ENCODE measurements at places on chromosomes 3 and 15. TPM values are rescaled to one million over a fixed set of nuclear protein-coding genes. Genes with fewer than 3 reads are reported as not detected.

GRCh38 chr3:48637305-48637704 lies 2.0 kb upstream of the SLC26A6 start:
- no peak for DNase-seq

GRCh38 chr3:151091685-151092345 lies 6.4 kb downstream of the MED12L start:
- DNase-seq, result no peak

GRCh38 chr3:126845920-126846715 lies 136.8 kb upstream of the PLXNA1 start:
- no peak for DNase-seq

DNA sequence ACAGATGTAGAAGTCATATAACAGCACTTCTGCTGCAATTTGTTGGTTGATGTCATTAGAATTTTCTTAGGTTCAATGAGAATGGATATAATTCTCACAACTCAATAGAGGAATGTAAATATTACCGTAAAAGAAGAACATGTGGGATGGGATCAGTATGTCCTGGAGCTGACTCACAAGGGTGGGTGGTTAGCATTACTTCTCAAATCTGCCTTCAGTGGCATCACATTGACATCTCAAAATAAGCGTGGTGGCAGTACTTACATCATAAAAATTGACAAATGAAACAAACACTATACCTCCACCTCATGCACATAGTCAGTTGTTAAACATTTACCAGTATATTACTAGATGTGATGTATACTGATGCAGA lies 1068.0 kb upstream of the CADM2 start:
- DNase-seq, result no peak

DNA sequence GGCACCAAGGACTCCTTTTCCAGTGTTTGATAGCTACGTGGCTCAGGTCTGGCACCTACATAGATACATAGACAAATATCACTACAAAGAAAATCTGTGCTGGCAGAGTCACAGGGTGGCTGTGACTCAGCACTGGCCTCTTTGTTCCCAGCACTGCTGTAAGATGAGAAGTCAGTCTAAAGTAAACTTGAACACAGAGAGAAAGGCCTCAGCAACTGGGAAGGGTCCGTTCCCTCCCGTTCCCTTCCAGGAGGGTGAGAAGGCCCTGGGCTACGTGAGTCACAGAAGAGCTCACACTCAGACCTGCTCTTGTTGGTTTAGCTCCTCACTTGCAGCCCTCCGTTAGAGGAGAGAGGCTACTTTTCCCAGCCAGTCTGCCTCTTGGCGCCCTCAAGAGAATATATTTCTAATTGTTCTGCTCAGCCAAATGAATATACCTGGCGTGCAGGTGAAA lies 23.1 kb downstream of the ANXA2 start:
- DNase-seq, result no peak

- DNase-seq, result no peak
Observed at GRCh38 chr3:69288161-69288895, 97.6 kb downstream of the FRMD4B start.

DNA sequence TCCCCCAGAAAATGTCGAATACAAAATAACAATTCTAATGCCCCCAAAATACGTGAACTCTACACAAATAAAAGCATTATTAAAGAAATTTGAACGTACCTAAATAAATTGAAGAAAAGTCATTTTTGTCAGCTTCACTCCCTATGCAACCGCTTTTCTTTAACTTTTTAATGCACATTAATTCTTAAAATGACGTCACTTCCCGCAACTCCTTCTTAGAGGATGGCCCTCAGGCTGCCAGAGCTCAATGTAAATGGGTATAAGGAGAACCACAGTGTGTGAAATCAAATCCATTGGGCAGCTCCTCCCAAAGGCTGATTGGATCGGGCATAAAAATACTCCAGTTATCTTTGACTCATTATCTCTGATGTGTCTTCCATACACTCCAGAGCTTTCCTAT lies 736.9 kb downstream of the GBE1 start:
- no peak for DNase-seq

DNA sequence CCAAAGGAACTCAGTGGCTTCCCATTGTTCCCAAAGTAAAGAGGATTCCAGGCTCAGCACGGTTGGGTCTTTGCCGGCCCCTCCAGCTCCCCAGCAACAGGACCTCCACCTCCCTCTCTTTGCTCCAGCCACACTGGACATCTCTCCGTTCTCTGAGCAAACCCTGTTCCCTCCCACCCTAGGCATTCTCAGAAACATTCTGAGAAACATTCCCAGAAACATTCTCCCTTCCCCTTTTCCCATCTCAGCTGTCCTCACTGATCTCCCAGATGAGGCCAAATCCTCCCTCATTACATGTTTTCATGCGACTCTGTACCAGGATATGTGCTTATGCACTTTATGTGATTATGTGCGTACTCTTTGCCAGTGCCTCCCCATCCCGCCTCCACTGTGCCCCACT lies 14.1 kb downstream of the CCDC33 start:
- DNase-seq, result no peak

GRCh38 chr3:4417449-4417848 lies 49.6 kb downstream of the SUMF1 start:
- no peak for DNase-seq

DNA sequence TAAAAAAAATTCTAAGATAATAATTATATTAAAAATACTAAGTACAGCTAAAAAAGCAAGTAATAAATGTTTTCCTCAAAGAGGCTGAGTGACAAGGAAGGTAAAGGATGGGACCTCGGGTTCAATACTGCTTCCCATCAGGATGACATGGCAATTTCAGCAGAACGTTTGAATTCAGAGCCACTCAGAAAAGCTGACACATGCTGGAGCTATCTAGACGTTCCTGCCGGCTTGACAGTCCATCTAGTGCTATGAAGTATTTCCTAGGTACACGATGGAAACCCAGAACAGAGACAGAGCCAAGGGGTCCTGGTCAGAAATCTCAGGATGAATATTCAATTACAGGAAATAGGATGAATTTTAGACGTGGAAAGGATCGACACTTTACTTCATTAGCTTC lies 361.8 kb downstream of the FGF12 start:
- DNase-seq, result no peak

GRCh38 chr3:7615043-7615442 lies 754.1 kb downstream of the GRM7 start:
- no peak for DNase-seq

- no peak for DNase-seq
Observed at GRCh38 chr15:77342807-77343206, 77.1 kb downstream of the PEAK1 start.

GRCh38 chr3:136645915-136646314 lies 106.3 kb downstream of the STAG1 start:
- DNase-seq, result no peak

- no peak for DNase-seq
Observed at GRCh38 chr3:48057521-48057920, 41.3 kb upstream of the MAP4 start.

DNA sequence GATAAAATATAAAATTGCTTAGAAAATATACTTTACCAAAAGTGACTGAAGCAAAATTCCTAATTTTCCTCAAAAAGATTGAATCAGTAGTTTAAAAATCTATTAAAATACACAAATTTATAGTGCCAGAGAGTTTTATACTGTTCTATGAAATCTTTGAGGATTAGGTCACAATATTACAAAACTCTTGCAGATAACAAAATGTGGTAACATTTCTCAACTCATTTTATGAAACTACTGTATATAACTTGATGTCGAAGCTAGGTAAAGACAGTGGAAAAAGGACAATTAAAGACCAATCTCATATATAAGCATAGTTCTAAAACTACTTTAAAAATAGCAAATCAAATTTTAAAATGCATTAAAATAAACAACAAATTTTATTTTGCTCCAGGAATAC lies 15.9 kb downstream of the VEPH1 start:
- no peak for DNase-seq

- DNase-seq, result no peak
Observed at GRCh38 chr15:42137461-42138261, 18.8 kb downstream of the PLA2G4F start.

GRCh38 chr3:52176180-52176752 lies 21.7 kb upstream of the ALAS1 start:
- DNase-seq, result no peak

- no peak for DNase-seq
Observed at GRCh38 chr3:17972959-17973906, 230.8 kb upstream of the TBC1D5 start.

DNA sequence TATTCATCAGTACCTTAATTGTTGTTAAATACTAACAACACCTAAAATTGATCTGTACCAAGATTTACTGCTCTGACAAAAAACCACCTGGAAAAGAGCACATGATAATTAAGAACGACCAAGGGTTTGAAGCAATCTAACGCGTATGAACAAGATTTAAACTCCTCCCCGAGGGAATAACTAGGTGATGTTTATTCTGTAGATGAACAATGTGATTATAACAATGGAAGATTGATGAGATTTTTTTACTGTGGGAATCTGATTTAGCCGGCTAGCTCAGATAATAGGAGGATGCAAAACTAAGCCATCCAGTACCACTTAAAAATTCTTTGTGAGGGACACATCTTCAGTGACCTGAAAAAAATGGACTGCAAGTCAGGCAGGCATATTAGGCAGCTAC lies 222.1 kb downstream of the FHIT start:
- no peak for DNase-seq

DNA sequence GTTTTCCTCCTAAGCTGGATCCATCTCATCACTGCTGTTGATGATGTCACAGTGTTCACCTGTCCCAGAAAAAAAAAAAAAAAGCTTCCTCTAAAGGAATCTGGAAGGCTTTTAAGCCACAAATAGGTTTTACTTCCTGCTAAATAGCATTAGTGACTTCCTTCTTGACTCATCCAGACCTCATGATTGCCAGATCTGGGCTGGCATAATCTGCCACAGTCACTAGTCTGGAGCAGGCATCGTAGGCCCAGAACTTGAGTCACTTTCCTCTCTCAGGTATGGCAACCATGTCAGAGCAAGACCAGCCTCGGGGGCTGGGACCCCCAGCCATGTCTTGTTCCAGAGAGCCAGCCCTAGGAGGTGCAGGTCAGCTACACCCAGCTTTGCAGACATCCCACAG lies 266.5 kb upstream of the CADM2 start:
- DNase-seq, result no peak

GRCh38 chr3:104988496-104988895 lies 378.2 kb upstream of the ALCAM start:
- no peak for DNase-seq

GRCh38 chr3:128568602-128569490 lies 75.8 kb upstream of the GATA2 start:
- DNase-seq, result no peak

- no peak for DNase-seq
Observed at GRCh38 chr3:36606871-36607765, 157.2 kb downstream of the DCLK3 start.

DNA sequence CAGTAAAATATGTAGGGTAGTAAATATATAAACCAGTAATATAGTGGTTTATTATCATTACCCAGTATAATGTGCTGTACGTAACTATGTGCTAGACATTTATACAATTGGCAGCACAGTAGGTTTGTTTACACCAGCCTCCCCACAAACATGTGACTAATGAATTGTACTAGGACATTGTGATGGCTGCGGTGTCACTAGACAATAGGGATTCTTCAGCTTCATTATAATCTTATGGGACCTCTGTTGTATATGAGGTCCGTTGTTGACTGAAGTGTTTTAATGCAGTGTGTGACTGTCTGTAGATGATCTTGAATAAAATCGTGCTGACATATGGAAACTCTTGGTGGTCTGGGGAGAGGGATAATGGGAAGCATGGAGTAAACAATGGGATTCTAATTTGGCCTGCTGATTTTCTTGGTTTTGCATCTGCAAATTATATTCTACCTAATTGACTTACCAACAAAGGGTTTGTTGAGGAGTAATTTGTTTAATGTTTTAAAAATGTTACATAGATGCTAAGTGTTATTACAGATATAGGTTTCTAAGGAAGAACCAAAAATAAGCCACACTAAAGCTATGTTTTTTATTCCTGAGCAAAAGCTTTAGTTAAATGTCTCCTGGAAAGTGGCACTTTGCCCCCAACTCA lies 496.5 kb upstream of the TBL1XR1 start:
- no peak for DNase-seq

DNA sequence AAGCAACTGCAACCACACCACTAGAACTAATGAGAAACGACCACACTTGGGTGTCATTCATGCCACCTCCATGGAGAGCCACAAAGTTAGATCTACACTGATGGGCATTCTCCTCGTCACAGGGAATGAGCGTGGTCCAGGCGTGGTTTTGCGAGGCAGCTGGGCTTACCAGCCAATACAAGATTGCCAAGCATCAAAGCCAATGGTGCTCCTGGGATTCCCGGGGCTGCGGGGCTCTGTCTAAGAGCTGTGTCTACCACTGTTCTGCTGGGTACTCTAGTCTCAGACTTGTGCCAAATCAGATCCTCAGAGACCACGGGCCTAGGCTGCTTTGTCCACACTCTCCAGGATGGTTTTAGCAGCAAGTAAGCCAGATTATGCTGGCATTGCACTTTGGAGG lies 43.8 kb downstream of the RAB6B start:
- no peak for DNase-seq

GRCh38 chr15:100772478-100772877 lies 107.2 kb upstream of the ALDH1A3 start:
- DNase-seq, result no peak

GRCh38 chr15:44710236-44711095 lies 657 bp downstream of the PATL2 start:
- DNase-seq, result no peak

The CHAC1 gene
- 2.5 TPM for polyA plus RNA-seq

The PLA2G4E gene
- not detected for polyA plus RNA-seq

The CFAP20DC gene
- polyA plus RNA-seq, result 4.2 TPM

The XIRP1 gene
- polyA plus RNA-seq, result 0.16 TPM

The C2CD4A gene
- 0.35 TPM for polyA plus RNA-seq

The PPP1R14D gene
- polyA plus RNA-seq, result 0.42 TPM

The NR2C2 gene
- 36.4 TPM for polyA plus RNA-seq

The SLC2A2 gene
- 17.3 TPM for polyA plus RNA-seq

The DNASE1L3 gene
- 4.5 TPM for polyA plus RNA-seq

Measured in right renal cortex interstitium (tissue), 3 donors.